Tongue (tissue), 3 donors: ENCODE measurements at places on chromosomes 1 and 21.

DNA sequence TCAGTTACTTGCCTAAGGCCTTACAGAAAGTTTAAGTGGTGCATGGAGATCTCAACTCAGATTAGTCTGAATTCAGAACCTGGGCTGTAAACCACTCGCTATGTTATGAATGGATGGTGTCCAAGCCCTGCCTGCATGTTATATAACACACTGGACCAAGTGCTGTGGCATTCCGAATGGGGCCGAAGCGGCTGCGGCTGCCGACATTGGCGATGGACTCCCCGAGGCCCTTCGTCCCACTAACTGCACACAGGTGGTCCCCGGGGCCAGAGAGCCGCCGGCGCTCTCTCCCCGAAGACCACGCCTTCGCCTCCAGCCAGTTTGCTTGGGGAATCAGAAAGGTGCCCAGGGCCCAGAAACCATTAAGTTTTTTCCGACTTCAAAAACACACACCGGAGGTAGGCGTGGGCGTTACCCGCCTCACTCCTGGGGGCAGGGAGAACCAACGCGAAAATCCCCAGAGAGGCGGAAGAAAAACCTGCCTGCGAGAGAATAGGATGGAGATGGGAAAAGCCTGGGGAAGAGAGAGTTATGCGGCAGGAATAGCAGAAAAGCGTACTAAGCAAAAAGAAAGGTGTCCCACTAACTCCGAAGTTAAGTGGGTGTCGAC, 579 bp upstream of the TENT5C start:
- DNase-seq, result peak; percentile 45

GRCh38 chr1:187226396-187226795, 397.6 kb downstream of the PLA2G4A start:
- no peak for DNase-seq

DNA sequence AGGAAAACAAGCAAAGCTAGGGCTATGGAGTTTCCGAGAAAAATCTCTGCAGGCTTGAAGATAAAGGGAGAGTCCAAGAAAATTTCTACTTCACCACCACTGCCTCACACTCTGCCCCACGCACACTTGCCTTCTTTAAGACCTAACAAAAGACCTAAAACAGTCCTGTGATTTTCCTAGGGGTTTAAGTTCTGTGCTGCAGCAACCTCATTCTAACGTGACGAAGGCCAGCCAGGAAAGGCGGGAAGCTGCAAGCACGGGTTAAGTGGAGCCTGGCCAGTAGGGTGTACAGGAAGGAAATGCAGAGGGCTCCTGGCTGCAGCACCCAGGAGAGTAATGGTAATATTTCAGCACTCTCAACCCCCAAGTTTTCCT, 1.5 kb downstream of the SPATA6 start:
- DNase-seq, result peak; percentile 68

DNA sequence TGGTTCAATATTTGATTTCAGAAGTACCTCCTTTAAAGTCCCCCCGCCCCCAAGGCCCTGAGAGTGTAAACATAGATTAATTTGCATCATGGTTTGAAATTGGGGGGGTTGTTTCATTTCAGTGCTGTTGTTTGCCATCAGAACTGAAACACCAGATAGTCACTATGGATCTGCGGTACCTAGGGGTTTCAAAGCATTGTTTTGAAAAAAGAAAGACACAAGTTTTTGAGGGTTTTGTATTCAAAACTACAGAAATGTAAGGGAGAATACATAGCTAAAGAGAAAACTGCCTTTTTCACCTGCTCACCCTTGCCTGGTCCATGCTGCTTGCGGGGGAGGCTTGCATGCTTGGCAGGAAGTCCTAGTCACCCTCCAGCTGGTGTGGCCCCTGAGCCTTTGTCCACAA, 59.3 kb downstream of the ACP6 start:
- DNase-seq, result no peak

GRCh38 chr1:176717066-176717750, 254.2 kb downstream of the PAPPA2 start:
- peak; percentile 80 for DNase-seq

GRCh38 chr1:178961331-178961730, 64.4 kb upstream of the FAM20B start:
- DNase-seq, result no peak

DNA sequence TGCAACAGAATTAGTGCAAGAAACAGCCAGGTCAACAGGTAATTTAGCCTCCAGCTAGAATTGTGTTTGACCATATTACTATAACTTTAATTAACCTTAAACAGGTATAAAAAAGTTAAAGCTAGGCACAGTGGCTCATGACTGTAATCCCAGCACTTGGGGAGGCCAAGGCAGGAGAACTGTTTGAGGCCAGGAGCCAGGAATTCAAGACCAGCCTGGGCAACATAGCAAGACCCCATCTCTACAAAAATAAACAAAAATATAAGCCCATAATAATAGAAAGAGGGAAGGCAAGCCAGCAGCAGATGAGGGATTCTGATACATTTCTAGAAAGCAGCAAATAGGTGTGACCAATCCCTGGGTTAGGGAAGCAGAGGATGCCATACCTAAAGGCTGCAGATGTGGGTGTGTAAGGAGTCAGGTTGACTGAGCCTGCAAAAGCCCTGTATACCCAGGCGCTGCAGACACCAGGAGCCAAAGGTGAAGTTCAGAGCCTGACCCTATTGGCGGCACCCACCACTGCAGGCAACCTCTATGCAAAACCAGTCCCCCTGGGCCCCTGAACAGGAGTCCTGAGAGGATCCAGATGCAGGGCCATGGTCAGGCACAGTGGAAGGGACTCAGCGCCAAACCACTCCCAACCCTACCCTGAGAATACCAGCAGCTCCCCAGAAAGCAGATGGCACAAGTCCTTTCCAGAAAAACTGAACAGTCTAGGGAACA, 19.3 kb upstream of the LSS start:
- no peak for DNase-seq

DNA sequence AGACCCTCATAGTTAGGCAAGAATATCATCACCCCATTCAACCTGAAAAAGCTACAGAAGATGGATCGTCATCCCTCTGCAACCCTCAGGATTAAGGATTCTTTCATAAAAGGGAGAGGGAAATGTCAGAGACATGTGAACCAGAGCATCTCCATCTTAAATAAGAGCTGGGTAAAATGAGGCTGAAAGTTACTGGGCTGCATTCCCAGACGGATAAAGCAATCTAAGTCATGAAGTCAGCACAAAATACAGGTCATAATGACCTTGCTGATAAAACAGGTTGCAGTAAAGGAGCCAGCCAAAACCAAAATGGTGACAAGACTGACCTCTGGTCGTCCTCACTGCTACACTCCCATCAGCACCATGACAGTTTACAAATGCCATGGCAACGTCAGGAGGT, 22.6 kb downstream of the PRDX6 start:
- DNase-seq, result no peak
